Hematopoietic multipotent progenitor cell (in vitro differentiated cells): ENCODE measurements at places on chromosomes 11 and 22. TPM values are rescaled to one million over a fixed set of nuclear protein-coding genes. Genes with fewer than 3 reads are reported as not detected.

GRCh38 chr11:68354148-68354872 is 41.9 kb downstream of the LRP5 start:
- no peak for DNase-seq

- DNase-seq, result peak; percentile 42
Measured at GRCh38 chr11:63829823-63830489, 9.0 kb upstream of the MARK2 start.

- DNase-seq, result no peak
Measured at GRCh38 chr11:124717786-124718651, 21.7 kb upstream of the NRGN start.

Gene SOX6
- total RNA-seq, result 0.27 TPM

Gene TAF10
- 37.7 TPM for total RNA-seq

- DNase-seq, result no peak
Measured at GRCh38 chr22:22700631-22701030, 56.2 kb downstream of the GGTLC2 start.

Gene SLC6A5
- under 0.01 TPM for total RNA-seq

Gene SMIM38
- total RNA-seq, result 0.54 TPM

DNA sequence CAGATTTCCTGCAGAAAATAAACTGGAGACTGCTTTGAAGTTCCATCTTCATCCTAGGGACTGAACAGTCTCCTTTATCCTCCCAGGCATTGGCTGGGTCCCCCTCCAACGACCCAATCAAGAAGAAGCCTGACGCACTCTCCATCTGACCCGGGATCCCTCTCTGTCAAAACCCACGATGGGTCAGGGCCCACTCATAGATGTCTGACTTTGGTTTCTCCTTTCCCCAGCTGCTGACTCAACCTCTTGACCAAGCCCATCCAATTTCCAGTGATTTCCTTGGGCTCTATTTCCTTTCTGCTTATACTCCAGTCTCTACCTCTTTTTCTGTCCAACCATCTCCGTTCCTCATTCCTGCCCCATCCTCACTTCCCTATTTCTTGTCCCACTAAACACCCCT is 189.7 kb downstream of the MIAT start:
- no peak for DNase-seq

Gene VPS37C
- total RNA-seq, result 6.7 TPM

Gene FXYD2
- 0.54 TPM for total RNA-seq

Gene ARHGAP8
- total RNA-seq, result 0.54 TPM
